Renal pelvis (tissue), 12 donors: ENCODE measurements at places on chromosomes 3 and 15. TPM values are rescaled to one million over a fixed set of nuclear protein-coding genes. Genes with fewer than 3 reads are reported as not detected.

Gene GOLGA6L9
- polyA plus RNA-seq = 20.6 TPM

Gene CCR9
- 0.10 TPM for polyA plus RNA-seq

Gene CACNA2D2
- polyA plus RNA-seq = 17.2 TPM

Gene TMEM45A
- polyA plus RNA-seq = 19.5 TPM

Gene MESP1
- 1.3 TPM for polyA plus RNA-seq

Gene PLXNB1
- polyA plus RNA-seq = 181 TPM

Gene SPSB4
- 20.0 TPM for polyA plus RNA-seq

Gene KIF15
- polyA plus RNA-seq = 29.2 TPM

GRCh38 chr15:51888593-51889195, 59.2 kb downstream of the TMOD3 start:
- DNase-seq = no peak

GRCh38 chr3:187521546-187521945, 148.6 kb downstream of the SST start:
- DNase-seq = no peak

- DNase-seq = no peak
Observed at GRCh38 chr15:77415450-77416147, 4.3 kb downstream of the PEAK1 start.

GRCh38 chr3:76871655-76872054, 168.2 kb upstream of the ROBO2 start:
- no peak for DNase-seq

GRCh38 chr3:197522183-197522715, 33.5 kb downstream of the BDH1 start:
- DNase-seq = no peak

DNA sequence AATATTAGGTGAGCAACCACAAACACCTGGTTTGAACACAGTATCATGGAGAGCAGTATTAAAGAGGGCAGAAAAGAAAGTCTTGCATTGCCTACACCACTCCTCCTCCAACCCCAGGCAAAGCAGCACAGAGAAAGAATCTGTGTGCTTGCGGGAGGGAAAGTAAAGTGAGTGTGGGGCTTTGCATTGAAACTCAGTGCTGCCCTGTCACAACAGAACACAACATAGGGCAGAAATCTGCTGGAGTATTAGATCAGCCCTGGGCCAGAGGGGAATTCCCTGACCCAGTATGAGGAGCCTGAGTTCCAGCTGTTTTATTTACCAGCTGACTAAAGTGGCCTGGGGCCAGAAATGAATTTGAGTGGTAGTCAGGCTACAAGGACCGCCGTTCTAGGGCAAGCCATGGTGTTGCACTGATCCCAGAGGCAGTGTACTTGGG, 75.5 kb downstream of the SPATA16 start:
- DNase-seq = no peak

GRCh38 chr15:83285979-83286553, 1.6 kb upstream of the BNC1 start:
- DNase-seq = no peak

GRCh38 chr3:3081381-3082233, 28.6 kb downstream of the IL5RA start:
- DNase-seq = no peak

- DNase-seq = no peak
Observed at GRCh38 chr15:63948971-63949370, 97.3 kb downstream of the DAPK2 start.

- DNase-seq = no peak
Observed at GRCh38 chr3:186173224-186173815, 64.4 kb upstream of the ETV5 start.

GRCh38 chr15:96166223-96167200, 164.0 kb upstream of the NR2F2 start:
- no peak for DNase-seq

- DNase-seq = no peak
Observed at GRCh38 chr3:157127268-157127667, 32.7 kb downstream of the CCNL1 start.

DNA sequence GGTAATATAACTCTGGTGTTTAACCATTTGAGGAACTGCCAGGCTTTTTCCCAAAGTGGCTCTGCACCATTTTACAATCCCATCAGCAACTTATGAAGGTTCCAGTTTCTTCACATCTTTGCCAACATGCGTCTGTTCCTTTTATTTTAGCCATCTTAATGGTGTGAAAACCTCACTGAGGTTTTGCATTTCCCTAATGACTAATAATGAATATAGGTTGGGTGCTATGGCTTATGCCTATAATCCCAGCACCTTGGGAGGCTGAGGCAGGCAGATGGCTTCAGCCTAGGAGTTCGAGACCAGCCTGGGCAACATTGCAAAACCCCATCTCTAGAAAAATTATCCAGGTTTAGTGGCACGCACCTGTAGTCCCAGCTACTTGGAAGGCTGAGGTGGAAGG, 210.6 kb downstream of the TCF12 start:
- DNase-seq = no peak

DNA sequence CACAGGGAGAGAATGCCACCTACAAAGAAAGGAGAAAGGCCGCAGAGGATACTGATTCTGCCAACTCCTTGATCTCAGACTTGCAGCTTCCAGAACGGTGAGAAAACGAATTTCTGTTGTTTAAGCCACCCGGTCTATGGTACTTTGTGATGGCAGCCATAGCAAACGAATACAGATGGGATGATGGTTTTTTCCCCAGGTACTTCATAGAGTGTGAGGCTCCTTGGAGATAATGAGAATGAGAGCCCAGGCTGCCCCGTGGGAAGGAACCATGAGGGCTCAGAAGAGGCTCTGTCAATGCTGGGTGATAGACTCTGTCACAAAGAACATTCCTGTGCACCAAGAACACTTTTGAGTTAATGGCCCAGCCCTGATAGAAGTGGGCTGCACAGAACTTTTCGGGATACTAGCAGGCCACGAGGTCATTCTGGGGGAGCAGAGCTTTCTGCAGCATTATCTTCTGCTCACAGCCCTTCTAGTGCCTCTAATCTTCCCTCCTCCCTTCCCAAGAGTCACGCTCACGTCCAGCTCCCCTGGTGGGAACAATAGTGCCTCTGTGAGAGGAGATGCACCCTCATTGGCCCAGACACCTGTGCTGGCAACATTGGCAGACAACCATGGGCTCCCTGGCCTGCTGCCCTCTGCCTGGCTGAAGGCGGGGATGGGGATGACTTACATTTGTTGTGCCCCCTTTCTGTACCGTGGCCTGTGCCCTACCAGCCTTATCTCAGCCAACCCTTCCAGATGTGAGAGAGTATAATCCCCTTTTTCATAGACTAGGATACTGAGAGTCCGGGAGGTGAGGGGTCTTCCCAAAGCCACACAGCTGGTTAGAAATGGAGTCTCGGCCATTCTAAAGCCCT, 5.2 kb upstream of the RLBP1 start:
- no peak for DNase-seq

GRCh38 chr3:155646669-155647068, 98.2 kb downstream of the PLCH1 start:
- no peak for DNase-seq

DNA sequence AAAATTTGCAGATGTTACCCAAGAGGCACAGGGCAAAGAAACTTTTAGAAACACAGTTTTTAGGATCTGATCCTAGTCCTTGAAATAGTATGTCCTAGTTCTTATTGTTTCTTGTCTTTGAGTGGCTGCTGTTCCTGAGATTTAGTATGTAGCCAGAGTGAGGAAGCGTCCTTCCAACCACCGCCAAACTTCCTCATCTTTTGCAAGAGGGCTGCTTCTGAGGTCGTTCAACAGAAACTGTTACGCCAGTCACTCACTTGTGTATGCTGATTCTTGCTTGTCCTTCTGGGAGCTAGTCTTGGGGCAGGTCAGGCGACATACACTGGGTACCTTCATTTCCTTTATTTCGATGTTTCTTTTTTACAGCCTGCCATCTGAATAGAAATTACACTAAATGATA, 577.3 kb upstream of the ZNF717 start:
- DNase-seq = no peak

GRCh38 chr3:187318819-187319616, 27.5 kb upstream of the MASP1 start:
- peak; percentile 45 for DNase-seq

DNA sequence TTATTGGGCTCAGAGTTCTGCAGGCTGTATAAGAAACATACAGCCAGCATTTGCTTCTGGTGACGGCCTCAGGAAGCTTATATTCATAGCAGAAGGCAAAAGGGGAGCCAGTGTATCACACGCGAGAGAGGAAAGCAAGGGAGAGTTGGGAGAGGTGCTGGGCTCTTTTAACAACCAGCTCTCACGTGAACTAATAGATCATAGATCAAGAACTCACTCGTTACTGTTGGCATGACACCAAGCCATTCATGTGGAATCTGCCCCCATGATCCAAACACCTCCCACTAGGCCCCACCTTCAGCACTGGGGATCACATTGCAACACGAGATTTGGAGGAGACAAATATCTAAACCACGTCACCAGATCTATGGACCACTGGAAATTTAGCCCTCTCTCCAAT, 70.2 kb downstream of the TIPARP start:
- no peak for DNase-seq

DNA sequence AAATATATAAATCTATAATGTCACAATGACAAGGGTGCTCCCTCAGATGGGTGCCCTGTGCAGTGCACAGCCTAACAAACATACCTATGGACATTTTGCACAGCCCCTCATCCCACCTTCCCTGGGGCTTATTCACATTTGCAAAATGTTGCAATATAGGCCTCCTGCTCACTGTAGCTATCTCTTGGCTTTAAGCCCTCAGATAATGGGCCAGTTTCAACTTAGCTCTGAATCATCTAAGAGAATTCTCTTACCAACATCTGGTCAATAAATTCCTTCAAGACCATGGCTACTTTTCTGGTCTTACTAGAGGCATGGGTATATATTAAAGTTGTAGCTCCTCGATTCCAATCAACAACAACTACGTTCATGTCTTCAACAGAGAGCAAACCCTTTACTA, 17.9 kb downstream of the LIPH start:
- DNase-seq = no peak

DNA sequence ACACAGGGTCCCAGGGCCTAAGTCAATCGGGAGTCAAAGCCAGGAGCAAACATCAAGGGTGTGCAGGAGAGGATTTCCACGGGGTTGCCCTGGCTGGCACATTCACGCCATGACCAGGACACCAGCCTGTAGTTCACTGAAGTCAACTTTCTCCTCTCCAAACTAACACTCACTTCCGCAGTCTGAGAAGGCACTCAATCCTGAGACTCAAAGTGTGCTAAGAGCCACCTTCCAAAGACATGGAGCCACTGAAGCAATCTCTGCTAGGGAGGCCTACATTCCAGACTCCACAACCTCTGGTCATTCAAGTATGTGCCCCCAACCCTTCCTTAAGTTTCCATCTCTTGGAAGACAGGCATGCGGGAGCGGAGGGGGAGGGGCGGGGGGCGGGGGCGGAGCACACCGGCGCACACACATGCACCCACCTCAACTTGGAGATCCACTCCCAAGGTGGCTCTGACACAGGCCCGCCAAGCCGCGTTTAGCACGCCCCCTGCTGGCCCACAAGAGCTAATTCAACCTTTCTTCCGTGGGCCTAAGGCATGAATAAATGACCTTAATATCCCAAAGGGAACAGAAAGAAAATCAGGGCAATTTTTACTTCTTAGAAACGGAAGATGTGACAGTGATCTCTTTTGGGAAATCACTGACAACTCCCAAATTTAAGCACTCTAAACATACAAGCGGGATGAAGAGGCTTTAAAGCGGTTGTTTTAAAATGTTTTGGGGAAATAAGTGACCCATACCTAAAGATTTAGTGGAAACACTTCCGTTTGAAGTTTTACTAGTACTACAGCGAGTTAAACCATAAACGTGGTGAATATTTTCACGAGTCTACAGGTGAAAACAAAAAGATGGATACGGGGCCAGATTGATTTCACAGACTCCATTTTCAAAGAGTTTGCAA, 162.5 kb upstream of the CHRNA7 start:
- no peak for DNase-seq

GRCh38 chr3:35665390-35666055, 26.2 kb downstream of the ARPP21 start:
- no peak for DNase-seq

- DNase-seq = no peak
Observed at GRCh38 chr15:90957791-90958190, 3.1 kb downstream of the RCCD1 start.

DNA sequence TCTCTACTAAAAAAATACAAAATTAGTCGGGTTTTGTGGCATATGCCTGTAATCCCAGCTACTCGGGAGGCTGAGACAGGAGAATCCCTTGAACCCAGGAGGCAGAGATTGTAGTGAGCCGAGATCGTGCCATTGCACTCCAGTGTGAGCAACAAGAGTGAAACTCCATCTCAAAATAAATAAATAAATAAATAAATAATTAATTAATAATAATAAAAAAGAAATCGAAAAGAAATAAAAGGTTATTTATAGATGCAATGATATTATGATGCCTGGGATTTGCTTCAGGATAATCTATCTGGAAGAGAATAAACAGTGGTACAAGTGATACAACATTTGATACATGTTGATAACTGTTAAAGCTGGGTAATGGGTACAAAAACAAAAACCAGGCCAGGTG, 58.6 kb downstream of the SOX2 start:
- no peak for DNase-seq

GRCh38 chr3:116702334-116702733, 7.2 kb upstream of the TUSC7 start:
- DNase-seq = no peak
